Fibroblast of skin of right quadriceps (primary cell): ENCODE measurements at places on chromosomes 13 and 19.

DNA sequence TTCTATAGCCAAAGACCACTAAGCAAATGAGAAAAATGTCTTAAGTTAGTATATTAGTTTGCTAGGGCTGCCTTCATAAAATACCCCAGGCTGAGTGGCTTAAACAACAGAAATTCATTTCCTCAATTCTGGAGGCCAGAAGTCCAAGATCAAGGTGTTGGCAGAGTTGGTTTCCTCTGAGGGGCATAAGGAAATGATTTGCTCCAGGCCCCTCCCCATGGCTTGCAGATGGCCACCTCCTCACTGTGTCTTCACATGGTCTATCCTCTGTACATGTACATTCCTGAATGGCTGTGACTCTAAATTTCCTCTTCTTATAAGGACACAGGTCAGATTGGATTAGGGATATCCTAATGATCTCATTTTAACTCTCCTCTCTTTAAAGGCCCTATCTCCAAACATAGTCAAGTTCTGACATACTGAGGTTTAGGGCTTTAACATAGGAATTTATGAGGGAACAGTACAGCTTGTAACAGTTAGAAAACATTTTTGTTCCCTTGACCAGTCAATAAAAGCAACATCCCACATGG is 307.4 kb downstream of the DIAPH3 start:
- no peak for DNase-seq

- DNase-seq, result no peak
Measured at GRCh38 chr19:46931202-46931601, 70.4 kb downstream of the ARHGAP35 start.

DNA sequence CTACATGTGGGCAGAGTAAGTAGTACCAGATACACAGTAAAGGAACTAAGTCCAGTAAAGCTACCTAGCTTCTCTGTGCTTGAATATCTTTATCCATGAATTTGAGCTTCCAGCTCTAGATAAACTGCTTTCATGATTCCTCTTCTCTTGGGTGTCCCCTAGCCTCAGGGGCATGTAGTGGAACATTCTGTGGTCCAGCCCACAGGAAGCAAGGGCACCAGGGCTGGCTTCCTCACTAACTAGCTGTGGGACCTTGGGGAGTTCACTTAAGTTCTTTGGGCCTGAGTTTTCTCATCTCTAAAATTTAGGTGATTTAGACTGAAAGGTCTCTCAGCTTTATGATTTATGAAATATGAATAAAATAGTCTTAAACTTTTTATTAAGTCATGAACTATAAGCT is 185.7 kb downstream of the KATNAL1 start:
- DNase-seq, result no peak

DNA sequence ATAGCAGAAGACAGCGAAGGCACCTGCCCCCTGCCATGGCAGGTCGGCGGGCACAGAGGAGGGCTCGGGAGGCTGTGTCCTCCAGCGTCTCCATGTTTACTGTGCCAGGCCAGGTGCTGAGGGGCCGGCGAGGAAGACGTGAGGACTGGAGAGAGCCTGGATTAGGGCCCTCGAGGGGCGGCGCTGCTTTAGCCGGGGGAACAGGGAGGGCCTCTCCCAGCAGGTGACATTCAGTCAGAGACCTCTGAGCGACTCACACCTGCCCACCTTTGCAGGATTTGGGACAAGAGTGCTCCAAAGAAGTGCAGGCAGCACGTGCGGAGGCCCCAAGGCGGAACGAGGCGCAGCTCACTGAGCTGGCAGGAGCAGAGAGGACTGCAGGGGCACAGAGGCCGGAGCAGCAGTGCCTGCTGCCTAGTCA is 17.6 kb downstream of the KDM4B start:
- no peak for DNase-seq

DNA sequence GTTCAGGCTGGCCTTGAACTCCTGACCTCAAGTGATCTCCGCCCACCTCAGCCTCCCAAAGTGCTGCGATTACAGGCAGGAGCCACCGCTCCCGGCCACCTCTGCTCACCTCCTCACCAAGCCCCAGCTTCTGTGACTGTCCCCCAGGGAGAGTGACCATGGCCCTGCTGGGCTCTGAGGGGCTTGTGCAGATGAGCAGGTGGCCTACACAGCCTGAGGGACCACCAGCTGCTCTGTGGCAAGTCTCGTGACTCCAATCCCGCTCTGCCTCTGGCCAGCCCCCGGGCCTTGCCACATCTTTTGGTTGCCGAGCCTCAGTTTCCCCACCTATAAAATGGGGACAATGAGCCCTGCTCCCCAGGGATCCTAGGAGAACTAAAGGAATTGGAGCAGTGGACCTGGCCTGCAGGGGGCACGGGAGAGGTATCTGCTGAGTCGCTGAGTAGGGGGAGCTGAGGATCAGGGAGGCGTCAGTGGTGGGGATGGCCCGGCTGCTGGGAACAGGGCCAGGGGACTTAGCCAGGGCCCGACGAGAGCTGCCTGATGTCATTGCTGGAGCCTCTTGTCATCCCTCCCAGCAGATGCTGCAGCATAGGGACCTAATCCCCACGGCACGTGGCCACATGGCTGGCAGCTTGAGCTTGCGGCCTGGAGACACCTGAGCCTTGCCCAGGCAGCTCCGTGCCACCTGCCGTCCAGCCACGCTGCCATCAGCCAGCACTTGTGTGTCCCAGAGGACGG is 74.7 kb downstream of the GADD45B start:
- peak; percentile 43 for DNase-seq

GRCh38 chr13:94192431-94192975 is 287.0 kb downstream of the DCT start:
- peak; percentile 14 for DNase-seq

DNA sequence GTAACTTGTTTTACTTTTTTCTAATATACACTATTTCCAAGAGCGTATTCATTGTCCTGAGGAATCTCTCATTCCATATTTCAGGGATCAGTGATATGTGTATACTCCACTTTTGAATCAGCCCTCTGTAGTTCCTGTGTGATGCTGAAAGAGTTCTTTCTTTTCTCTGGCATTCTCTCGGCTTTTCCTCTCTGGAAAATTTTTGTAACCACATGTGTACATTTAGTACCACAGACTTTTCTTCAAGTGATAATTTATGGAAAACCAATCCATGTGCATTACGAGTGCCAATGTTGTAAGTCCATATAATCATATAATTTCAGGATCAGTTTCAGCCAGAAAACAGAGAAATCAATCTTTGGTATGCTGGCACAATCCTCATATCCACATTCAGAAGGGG is 102.2 kb upstream of the MBNL2 start:
- DNase-seq, result peak; percentile 49

- peak; percentile 34 for DNase-seq
Measured at GRCh38 chr13:40453351-40454021, 213.0 kb downstream of the FOXO1 start.

DNA sequence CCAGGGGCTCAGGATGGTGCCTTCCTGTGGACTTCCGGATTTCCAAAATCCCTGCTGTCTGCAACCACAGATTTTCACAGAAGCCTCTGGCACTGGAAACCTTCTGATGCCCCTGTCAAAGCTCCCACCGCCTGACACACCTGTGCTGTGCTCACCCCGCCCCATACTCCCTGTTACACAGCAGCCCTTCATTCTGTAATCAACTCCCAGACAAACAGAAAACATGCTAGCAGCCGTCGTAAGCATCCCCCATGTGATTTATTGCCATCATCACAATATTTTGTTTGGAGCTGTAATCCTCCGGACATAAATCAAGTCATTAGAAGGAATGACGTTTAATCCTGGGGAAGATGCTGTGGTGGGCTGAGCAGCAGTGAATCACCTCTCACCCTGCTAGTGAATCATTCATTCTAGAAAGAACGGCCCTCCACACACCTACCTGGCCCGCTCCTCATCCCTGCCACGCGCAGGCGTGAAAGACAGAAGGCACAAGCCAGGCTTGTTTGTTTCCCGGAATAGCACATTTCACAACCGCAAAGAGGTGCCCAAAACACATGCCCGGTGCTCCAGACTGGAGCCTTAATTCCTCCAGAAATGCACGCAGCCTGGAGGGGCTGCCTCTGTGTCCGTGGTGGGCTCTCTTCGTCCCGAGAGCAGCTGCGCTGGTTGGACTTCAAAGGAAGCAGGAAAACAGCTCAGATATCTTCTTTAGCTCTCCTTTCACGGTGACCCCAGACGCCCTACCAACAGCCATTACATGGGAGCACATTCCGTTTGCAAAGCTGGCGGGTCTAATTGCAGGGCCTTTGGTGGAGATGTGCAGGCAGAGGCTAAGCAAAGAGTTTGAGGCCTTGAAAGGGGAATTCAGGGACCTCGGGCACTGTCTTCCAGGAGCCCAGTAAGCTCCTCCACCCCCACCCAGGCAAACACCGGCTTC is 41.3 kb upstream of the KCTD15 start:
- DNase-seq, result no peak

DNA sequence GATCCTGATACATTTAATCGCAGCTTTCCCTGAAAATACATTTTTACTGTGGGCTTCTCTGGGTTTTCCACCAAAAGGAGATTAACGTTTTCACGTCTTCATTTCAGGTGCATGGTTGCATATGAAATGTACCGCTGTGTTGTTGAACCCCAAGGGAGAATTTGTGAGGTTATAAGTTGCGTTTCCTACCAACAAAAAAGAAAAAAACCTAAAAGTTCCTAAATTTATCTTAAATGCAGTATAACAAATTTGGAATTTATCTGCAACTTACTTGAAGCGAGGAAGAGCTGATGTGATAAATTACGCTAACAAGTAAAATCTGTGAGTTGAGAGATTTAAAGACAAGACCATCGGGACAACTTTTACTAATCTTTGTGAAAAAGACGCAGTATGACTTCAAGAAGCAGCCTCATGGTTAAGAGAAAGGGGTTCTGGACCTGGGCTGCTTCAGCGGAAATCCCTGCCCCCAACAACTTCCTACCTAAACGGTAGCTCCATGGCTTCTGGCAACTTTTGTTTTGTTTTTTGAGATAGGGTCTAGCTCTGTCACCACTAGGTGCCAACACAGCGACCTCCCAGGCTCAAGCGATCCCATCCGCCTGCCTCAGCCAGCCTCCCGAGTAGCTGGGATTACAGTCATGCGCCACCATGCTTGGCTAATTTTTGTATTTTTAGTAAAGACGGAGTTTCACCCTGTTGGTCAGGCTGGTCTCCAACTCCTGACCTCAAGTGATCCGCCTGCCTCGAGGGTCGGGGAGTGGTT is 958 bp upstream of the OBI1 start:
- DNase-seq, result peak; percentile 6

DNA sequence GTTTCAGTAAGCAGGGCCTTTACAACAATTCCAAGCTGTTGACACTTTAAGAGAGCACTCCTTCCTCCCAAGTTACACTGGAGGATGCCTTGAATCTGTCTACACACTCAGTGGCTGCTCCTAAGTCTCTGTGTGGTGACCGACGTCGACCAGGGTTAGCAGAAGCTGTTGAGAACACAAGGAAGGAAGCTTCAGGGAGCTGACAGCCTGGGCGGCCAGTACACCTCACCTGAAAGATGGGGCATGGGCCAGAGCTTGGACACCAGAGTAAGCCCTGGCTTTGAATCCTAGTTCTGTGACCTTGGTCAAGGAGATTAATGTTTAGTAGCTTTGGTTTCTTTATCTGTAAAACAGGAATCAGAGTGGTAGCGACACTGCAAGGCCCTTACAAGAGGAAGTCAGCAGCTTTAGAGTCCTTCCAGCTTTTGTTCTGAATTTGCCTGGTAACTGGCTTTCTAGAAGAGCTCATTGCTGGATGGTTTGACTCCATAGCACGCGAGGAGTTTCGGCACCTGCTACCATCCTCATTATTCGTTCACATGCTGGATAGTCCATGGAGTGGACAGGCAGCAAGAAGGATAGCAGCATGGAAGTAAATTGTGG is 214.2 kb downstream of the FGF9 start:
- DNase-seq, result no peak

- DNase-seq, result no peak
Measured at GRCh38 chr13:67139551-67139950, 90.6 kb downstream of the PCDH9 start.

DNA sequence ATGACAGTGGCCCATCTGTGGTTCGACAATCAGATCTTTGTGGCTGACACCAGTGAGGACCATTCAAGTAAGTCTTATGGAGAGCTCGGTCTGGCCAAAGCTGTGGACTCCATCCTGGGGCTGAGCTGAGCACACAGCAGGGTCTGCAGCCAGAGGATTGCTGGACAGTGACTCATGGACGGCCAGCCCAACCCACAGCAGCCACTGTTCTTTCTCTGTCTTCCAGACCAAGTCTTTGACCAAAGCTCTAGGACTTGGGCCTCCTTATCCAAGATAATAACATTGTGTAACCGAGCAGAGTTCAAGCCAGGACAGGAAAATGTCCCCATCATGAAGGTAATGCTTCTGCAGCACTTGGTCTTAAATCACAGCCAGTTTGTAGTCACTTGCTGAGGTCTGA is 12.4 kb downstream of the ATP12A start:
- DNase-seq, result peak; percentile 4

DNA sequence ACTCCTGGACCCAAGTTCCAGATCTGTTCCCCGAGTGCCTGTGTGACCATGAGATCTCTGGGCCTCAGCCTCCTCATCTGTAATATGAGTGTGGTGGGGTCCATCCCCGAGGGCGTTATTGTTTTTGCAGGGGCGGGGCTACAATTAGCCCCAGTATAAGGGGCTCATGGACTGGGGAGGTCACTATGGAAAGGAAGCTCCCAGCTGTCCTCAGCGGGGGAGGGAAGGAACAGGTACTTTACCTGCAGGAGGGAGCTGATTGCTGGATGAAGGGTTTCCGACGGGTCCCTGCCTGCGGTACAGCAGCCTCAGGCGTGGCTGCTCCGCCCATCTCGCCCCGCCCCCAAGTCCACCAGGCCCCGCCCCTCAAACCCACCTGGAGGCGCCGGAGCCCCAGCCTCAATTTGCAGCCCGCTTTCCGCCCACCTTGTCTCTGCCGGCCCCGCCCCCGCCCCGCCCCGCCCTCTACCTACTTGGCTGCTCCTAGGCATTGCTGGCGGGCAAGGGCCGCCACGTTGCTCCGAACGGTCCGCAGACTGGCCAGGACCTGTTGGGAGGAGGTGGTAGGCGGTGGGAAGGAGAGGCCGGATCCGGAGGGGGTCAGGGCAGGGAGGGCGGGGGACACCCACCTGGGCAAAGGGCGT is 5.5 kb downstream of the PDE4C start:
- DNase-seq, result no peak

- no peak for DNase-seq
Measured at GRCh38 chr19:56423276-56423984, 19.3 kb downstream of the ZNF583 start.

GRCh38 chr13:114046431-114046975 is 72.6 kb upstream of the C13orf46 start:
- DNase-seq, result no peak

DNA sequence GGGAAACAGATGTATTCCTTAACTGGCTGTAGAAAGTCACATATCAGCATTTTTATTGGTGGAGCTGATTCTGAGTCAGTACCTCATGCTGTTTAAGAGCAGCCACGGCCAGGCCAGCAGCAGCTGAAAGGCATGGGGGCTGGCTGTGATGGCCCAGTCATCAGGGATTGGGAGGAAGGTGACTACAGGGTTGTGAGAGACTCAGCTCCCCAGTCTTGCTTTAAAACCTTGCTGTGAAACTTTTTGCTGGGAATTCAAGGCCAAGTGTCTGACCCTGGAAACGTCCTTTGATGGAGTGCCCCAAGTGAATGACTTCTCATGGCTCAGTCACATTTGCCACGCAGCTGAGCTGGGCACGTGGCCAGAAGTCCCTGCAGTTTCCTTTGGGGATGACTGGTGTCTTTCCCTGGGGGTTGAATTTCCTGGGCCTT is 39.1 kb upstream of the RNF113B start:
- DNase-seq, result peak; percentile 90

- no peak for DNase-seq
Measured at GRCh38 chr19:49814010-49814409, 918 bp upstream of the FUZ start.

GRCh38 chr13:79851318-79851717 is 370.4 kb downstream of the NDFIP2 start:
- no peak for DNase-seq
